ENCODE measurements at places on chromosomes 1 and 21. TPM values are rescaled to one million over a fixed set of nuclear protein-coding genes. Genes with fewer than 3 reads are reported as not detected.

- no peak for DNase-seq
Measured at GRCh38 chr1:113868387-113869083, 3.0 kb downstream of the PTPN22 start.

DNA sequence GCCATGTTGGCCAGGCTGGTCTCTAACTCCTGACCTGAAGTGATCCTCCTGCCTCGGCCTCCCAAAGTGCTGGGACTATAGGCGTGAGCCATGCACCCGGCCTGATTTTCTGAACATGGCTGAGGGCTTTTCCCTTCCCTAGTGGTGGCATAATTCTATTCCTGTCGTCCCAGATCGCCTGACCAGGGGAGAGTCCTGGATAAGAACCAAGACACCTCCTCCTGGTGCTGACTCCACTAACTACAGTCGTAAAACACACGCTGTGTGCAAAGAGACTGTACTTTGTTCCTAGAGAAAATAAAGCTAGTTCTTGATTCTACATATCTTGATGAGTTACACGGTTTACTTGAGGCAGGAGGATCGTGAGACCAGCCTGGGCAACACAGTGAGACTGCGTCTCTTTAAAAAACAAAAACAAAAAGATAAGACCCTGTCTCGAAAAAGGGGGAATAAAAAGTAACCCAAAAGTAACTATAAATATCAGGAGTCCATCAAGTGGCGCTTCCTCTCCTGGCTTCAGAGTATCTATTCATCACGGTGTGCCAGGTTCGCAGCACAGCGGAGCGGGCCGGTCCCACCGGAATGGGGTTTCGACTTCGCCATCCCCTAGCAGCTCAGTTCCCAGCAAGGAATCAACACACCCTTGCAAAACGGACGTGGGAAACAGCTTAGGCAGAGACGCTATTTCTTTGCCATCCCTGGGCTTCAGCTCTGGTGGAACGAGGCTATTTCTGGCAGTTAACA lies 973 bp downstream of the SDF4 start:
- no peak for DNase-seq

- DNase-seq, result peak; percentile 39
Measured at GRCh38 chr1:152141971-152142584, 16.9 kb downstream of the RPTN start.

Gene TRIM45
- total RNA-seq, result 5.8 TPM

Gene EVA1C
- total RNA-seq, result 156 TPM

All from ovary (tissue), 10 donors.